CD4-positive, alpha-beta T cell treated with Interleukin-2 at 100 ng/mL for 4 hours (primary cell): ENCODE measurements at places on chromosomes 1 and 21.

GRCh38 chr1:8439015-8439702, 121.2 kb downstream of the SLC45A1 start:
- no peak for DNase-seq

DNA sequence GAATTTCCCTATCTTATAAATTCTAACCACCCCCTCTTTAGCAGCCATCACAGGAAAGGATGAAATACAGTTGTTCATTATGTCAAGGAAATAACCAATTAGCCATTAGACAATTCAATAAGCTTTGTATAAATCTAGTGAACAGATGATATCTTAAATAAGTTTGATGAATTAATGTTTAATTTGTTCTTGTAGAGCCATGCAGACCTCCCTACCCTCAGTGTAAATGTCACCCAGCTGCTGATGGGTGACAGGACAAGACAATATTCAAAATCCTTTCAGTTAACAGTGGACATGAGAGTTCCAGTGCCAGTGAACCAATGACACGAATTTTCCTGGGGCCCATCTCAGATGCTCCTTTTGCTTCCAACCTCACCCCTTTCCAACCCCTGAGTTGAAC, 395.9 kb downstream of the KCTD3 start:
- no peak for DNase-seq

GRCh38 chr1:214422137-214422671, 129.2 kb downstream of the PTPN14 start:
- no peak for DNase-seq

DNA sequence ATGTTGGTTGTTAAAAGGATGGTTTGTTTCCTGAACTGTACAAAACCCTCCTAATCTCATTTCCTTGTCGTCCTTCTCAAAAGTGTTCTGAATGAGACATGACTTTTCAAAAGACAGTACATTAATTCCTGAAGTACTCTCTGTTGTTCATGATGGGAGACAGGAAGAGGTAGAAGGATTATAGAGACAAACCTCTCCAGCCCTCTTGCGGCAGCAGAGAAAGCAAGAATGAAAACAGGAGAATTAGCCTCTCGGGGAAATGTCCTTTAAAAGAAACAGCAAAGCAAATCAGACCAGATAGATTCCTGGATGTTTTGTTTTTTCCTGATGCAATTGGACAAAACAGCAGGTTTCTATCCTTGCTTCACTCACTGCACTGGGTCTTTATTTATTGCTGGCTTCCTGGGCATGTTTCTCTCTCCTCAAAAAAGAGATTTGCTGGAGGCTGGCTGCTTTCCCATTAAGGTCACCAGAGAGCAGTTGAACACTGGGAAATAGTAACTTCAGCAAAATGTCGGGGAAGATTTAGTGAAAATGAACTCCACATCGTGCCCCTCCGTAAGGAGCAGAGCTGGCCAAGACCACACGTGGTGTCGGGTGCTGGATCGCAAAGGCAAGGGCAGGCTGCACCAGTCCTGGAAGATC, 145.8 kb upstream of the SYT6 start:
- no peak for DNase-seq

DNA sequence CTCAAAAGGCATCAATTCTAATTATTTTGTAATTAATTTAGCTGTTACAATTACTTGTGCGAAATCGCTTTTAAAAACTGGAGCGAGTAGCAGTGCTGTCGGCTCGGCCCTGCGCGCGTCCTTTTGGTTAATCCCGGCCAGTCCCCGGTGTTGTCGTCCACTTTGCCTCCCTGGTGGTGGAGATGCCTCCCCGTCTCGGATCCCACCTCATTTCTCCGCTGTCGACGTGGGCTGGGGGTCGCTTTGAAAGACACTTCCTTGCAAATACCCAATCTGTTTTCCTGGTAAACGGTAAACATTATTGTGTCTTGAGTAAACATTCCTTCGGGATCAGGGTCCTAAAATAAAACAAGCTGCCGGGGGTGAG, 3.7 kb downstream of the FOXD3 start:
- DNase-seq = no peak

GRCh38 chr1:58755468-58755872, 28.4 kb downstream of the JUN start:
- peak; percentile 63 for DNase-seq

DNA sequence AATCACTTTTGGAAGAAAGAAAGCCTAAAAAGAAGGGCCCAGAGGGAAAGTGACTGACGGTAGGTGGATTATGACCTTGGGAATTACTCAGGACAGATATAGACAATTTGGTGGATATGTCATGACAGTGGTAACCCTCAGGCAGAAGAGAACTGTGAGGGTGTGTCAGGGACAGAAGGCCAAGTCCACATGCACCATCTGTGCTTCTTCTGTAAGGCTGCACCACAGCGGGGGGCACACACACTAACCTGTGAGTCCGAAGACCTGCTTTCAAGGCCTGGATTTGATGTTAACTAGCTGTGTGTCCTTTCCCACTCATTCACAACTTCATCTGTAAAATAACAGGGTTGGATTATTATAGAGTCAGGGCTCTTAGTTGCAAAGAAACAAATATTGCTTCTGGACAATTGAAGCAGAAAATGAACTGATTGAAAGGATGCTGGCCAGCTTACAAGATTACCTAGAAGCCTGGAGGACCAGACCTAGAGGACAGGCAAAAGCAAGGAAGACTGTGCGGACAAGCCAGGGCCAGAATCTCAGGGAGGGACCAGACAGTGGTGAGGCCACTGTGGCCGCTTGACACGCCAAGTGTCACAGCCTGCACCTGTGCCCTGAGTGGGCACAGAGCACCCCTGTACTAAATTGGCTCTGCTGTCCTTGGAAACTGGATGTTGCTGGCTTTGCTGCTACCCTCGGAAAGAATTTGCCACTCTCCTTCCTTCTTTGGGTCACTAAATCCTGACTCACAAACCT, 34.7 kb upstream of the USP24 start:
- no peak for DNase-seq

- DNase-seq = no peak
Measured at GRCh38 chr1:119116725-119117124, 23.7 kb downstream of the WARS2 start.

DNA sequence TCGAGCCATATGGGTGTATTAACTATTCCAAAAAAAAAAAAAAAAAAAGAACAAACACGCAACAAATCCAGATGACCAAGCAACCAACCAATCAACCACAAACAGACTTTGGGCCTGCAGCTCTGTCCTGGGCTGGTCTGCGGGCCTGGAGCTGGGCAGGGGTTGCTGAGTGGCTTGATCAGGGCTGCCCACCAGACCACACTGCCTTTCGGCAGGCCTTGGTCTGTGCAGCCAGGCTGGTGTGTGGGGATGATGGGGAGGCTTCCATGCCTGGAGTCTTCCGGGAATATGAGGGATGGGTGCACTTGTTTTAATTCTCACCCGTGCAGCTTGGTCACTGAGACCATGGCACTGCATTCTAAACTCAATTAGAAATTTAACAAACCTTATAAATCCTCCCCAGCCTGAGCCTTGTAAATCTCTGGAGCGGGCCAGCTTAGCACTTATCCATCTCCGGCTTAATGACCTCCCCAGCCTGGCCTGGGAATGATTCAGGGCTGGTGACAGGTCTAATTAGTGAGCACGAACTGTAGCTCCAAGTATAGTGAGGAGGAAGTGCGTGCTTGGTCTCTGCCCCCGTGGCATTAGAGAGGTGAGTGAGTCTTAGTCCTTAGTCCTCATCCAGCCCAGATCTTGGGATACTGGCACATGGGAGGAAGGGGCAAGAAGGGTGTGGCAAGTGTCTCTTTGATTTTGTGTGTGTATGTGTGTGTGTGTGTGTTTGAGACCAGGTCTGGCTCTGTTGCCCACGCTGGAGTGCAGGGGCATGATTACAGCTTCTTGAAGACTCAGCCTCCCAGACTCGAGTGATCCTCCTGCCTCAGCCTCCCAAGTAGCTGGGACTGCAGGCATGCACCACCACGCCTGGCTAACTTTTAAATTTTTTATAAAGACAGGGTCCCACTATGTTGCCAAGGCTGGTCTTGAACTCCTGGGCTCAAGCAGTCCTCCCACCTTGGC, 74.6 kb upstream of the CSF3R start:
- DNase-seq = no peak

DNA sequence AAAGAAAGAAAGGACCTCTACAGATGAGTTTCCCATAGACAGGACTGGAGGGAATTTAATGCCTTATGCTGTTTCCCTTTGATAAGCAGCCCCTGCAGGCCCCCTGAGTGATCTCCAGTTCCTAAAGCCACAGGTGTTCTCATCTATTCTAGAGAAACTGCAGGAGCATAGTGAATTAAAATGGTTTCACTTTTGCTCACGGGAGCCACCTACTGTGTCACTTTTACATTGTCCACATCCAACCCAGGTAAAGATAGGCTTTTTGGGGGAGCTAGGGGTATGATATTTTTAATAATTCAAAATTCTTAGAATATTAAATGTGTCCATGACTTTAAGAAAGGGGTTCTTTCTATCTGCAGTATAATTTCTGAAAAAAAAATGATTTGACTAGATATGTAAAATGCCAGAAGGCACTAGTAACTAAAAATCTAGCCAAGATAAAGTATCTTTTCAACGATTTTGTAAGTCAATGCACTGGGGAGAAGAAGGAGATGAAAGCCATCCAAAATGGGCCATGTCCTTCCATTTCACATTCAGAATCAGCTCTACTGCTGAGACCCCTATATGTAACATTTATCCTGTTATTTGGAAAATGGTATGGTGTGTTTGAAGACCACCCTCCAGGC, 267.3 kb upstream of the DUSP10 start:
- peak; percentile 44 for DNase-seq

DNA sequence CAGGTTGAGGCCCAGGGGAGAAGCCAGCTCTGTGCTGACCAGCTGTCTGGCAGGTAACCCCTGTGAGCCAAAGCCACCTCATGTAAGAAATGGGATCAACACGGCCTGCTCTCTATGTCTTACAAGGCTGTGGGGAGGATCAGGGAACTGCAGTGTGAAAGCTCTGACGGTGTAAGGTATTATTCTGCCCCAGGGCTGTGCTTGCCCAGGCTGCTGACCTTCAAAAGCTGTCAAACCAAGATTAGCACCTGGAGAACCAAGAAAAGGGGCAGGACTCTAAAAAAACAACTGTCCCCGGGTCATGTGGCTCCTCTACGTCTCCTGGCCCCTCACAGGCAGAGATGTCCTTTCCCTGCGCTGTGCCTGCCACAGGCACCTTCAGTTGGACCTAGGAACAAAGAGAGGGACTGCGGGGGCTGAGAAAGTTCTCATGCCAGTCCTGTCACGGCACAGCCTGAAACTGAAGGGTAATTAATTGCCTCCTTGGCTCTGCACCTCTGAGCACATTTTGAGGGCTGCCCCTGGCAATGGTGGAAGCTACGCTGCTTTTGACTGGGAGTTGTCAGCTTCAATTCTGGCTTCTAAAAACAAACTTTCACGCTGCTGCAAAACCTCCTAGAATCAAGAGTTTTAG, 77.6 kb downstream of the PGBD5 start:
- DNase-seq = no peak

GRCh38 chr21:43268086-43268803, 99.4 kb downstream of the CRYAA start:
- no peak for DNase-seq

GRCh38 chr1:212477680-212478466, 45.2 kb downstream of the NENF start:
- DNase-seq = no peak

DNA sequence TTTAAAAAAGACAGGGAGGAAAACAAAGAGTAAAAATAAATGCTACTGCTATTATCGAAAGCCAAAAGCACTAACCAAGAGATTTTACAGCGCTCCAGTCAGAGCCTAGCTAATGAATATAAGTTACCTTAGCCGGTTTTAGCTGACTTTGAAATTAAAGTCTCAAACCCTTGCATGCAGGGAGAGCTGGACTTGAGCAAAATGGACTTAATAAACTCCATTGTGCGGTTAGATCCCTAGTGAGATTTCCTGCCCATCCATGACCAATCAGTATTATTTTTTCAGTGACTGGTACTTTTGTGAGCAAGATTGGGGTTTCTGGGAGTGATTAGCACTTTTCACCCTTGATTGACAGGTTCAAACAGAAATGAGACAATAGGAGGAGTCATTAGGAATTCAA, 333.4 kb upstream of the ADGRL2 start:
- DNase-seq = no peak

GRCh38 chr1:47683401-47683800, 245.6 kb downstream of the FOXD2 start:
- no peak for DNase-seq
